ENCODE measurements at places on chromosomes 5 and 9.
A peak's percentile ranks its signal among the peaks of the same experiment; 100 is the strongest.

GRCh38 chr9:134975253-134975652 lies 57.5 kb upstream of the FCN1 start:
- DNase-seq, result no peak

DNA sequence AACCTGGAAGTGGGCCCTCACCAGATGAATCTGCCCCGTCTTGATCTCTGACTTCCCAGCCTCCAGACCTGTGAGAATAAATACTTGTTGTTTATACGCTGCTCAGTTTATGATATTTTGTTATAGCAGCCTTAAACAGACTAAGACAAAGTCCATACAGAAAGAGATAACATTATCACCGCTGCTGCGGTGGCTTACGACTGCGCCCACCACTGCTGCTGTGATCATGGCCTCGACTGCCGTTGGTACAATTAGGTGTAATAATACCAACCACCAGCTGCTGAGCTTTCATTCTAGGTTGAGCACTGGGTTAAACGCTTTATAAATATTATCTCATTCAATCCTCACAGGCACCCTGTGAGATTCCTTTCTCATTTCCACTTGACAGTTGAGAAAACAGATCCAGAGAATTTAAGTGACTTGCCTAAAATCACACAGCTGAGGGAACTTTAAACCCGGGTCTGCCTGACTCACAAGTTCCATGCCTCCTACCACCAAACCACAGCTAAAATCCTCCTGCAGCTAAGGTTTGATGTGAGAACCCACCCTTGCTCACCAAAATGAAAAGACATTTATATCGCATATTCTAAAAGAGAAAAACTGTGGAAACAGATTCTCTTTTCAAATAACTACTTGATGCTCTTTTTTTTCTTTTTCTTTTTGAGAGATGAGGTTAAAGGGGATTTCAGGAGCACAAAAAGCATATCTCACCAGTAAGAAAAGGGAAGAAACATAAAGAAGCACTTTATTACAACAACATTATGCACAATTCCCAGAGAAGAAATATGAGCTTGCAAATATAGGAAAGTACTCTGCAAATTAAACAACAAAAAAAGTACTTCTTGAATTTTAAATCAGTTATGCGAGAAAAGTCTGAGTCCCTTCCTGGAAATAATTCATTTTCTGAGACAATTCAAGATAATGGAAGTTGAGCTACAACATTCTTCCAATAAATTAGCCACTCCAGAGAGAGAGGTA lies 23.9 kb downstream of the GOLM1 start:
- DNase-seq, result no peak

GRCh38 chr5:153080940-153081339 lies 409.5 kb upstream of the GRIA1 start:
- no peak for DNase-seq

GRCh38 chr5:62372600-62372999 lies 31.1 kb downstream of the DIMT1 start:
- DNase-seq, result no peak

DNA sequence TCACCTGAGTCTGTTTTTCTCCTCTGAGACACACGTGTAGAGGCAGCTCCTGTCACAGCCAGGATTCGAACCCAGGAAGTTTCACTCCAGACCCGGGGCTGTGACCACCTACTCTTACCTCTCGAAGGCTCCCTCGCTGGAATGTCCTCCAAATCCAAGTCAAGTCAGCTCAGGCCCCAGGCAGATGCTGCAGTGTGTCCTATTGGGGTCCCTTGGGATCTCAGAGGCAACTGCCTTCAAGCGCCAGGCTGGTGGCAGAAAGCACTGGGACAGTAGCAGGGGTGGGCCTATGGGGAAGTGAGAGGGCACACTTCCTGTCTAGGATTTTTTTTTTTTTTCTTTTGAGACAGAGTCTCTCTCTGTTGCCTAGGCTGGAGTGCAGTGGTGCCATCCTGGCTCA lies 762 bp upstream of the ST6GALNAC4 start:
- DNase-seq, result no peak

DNA sequence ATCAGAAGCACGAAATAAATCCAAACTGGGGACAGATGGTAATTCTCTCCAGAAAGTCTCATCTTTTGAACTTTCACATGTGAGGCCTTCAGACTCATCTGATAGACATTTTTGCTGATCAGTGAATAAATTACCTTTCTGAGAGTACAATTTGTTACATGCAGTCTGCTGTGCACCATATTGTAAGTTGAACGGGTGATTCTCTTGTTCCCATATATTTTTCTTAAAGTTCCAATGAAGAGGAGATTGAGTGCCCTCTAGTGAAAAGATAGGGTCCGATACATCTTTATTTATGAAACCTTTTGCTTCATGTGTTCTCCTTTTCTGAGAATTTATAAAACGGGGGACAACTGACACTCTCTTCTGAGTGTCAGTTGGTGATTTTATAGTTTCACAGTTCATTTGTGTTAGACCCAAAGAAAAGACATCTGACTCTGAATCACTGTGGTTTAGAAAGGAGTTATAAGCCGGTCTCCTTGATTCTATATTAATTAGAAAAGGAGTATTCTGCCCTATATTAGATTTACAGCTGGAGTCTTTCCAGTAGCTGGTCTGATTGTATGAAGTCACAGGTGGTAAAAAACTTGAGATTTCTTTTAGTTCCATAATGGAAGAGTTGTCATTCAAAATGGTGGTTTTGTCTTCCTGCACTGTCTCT lies 30.4 kb downstream of the GNG10 start:
- peak; percentile 49 for DNase-seq

GRCh38 chr9:4225291-4226028 lies 74.4 kb downstream of the GLIS3 start:
- peak; percentile 69 for DNase-seq

GRCh38 chr9:132769906-132770769 lies 99.9 kb downstream of the GTF3C4 start:
- peak; percentile 76 for DNase-seq

DNA sequence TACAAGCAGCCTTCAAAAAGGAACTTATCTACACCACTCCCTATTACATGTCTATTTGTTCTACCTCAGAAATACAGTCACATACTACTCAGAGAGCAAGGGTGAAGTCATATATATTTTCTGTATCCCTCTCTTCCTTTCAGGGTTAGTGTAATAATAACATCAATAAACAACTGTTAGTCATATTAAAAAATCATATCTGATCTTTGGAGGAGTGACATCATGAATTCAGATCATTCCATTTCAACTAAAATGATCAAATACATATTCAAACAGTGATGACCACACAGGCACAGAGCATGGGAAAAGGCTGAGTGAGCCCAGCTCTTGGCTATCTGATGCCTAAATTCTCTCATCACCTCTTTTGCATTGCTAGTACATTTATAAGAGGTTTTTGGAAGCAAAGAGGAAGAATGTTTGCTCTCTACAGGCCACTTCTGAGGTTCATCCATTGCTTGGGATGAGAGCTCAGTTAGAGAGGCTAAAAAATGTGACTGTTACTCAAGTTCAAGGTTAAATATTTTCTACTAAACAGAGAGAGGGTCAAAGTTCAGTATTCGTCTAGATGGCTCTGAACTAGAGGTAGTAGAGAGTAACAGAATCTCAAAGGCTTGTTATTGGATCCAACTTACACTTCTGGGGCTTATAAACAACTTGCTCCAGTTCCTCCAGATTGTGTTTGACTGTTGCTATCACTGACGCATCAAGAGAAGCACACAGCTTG lies 39.0 kb downstream of the RIGI start:
- no peak for DNase-seq

GRCh38 chr9:38234479-38235170 lies 157.9 kb upstream of the ALDH1B1 start:
- DNase-seq, result no peak

- peak; percentile 41 for DNase-seq
These were observed 49.1 kb downstream of the HOMER1 start for GRCh38 chr5:79464695-79465332.

DNA sequence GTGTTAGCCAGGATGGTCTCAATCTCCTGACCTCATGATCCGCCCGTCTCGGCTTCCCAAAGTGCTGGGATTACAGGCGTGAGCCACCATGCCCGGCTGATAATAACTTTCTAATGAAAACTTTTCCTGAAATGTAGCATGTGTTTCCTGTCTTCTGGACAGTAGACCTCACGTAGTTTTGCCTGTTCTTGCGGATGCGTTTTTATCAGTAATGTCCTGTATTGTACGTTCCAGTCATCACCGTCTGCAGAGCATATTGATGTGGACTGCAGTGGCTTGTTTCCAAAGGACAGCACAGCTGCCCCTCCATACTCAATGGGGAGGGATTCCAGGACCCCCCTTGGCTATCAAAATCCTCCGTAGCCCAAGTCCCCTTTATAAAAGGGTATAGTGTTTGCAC lies 12.8 kb downstream of the EXOC3 start:
- no peak for DNase-seq

GRCh38 chr5:157593052-157593757 lies 17.6 kb upstream of the ADAM19 start:
- no peak for DNase-seq

DNA sequence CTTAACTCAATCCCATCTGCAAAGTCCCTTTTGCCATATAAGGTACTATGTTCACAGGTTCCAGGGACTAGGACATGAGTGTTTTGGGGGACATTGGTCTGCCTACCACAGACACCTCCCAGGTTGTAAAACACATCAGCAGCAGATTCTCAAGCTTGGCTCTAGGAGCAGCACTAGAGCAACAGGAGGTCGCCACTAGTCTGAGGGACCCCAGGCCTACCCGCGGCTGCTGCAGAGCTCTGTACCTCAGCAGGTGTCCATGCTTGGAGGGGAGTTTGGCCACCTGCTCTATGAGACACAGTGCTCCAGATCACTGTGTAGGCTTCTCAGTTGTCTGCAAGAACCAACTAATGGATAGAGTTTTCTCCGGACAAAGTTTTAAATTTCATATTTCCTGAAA lies 262.2 kb upstream of the ARRDC3 start:
- no peak for DNase-seq

DNA sequence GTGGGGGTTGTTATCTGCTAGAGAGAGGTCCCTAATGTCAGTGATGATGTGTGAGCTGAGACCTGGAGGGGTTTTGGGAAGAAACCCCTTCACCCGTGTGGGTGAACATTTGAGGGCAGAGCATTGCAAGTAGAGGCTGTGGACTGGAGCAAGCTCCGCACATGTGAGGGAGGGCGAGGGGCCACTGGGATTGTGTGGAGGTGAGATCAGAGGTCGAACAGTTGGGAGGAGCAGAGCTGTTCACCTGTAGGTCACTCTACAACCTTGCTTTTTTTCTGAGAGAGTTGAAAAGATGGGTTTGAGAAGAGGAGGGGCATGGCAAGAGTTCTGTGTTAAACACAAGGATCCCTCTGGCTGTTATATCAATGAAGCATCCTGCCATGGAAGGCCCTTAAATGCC lies 480.4 kb upstream of the ZNF608 start:
- DNase-seq, result no peak

DNA sequence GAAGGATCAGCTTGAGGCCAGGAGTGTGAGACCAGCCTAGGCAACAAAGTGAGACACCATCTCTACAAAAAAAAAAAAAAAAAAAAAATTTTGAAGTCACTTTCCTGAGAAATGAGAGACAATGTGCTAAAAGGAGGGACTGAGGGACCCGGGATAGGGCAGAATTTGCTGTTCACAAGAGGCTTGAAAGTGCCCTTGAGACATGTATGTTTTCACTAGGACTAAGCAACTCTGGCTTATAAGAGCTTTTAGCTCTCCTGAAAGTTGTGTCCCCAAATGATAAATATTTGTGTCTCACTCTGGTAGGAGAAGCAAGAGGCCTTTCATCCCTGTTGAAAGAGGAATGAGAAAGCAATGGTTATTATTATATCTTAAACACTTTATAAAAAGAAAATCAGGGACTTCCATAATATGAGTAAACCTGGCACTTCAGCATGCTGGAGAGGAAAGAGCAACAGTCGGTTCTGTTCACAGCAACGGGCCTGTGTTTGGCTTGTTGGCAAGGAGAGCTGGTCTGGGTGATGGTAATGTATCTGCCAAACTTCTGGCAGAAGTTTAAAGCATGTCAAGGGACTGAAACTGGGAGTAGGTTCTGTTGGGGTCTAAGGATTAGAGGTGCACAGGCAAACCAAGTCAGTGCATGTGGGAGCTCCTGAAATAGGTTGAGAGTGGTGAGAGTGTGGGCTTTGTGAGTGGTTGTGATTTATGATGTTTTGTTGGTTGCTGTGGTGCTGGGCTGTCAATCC lies 32.2 kb downstream of the ENTREP1 start:
- no peak for DNase-seq
